ENCODE measurements at places on chromosomes 1 and 21.

- no peak for DNase-seq
Measured at GRCh38 chr1:4276238-4276637, 376.2 kb upstream of the C1orf174 start.

DNA sequence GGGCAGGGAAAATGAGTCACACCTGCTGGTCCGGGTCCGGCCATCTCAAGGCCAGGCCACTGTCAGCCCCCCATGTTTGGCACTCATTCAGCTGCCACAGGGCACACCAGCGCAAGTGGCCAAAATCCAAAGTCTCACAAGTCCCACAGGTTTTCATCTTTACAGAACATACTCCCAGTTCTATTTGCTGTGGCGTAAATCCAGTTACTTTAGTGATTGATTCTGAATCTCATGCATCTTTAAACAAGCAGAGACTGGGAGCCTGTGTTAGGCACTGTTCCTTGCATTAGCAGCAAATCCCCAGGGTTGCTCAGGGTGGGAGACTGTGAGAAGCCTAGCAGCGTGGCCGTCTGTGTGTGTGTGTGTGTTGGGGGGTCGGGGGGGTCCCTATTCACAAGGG, 1.1 kb upstream of the SLC2A5 start:
- no peak for DNase-seq

GRCh38 chr1:109997867-109998229, 13.3 kb downstream of the AHCYL1 start:
- DNase-seq = no peak

- DNase-seq = no peak
Measured at GRCh38 chr21:43827015-43827611, 37.7 kb downstream of the RRP1 start.

GRCh38 chr1:197559655-197560054, 215.6 kb downstream of the DENND1B start:
- no peak for DNase-seq

GRCh38 chr1:230074270-230074669, 7.2 kb downstream of the GALNT2 start:
- no peak for DNase-seq

DNA sequence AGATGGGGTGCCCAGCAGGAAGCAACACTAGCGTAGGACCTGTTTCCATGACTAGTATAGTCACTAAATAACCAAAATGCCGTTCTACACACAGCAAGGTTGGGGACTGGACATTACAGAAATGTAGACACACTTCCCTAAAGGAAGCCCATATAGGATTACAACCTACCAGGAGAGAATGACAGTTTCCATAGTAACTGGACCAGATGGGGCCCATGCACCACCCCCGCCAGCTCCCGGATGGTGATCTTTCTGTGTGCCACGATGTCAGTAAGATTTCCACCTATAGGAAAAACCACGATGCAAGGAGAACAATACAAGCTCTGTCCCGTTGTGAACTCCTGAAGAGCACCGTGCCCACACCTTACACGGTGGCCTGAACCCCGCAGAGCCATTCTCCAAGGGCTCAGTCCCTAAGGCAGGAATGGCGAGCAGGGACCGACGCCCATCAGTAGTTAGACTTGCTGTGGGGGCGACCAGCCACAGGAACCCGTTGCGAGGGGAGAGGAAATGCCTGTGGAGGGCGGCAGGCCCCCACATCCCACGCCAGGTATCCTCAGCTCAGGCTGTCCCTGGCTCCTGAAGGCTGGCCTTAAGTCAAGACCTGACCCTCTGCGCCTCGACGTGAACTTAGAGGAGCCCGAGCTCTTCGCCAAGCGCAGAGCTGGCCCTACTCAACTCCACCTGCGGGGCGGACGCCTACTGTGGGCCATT, 13.6 kb upstream of the CEP85 start:
- no peak for DNase-seq

DNA sequence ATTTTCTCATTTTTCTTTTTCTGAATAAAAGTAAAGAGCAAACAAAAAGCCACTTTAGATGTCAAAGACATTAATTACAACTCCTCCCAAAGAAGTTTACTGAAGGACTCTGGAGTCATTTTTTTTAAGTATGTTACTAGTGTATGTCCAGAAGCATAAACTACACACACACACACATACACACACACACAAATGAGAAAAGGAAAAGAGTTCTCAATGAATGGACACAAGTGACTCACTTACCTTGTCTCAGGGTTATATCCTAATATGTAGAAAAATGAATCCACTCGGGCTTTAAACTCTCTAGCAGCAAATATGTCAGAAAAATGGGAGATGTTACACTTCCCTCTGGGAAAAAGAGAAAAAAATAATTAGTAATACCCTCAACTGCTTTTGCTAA, 223.1 kb downstream of the SLC45A1 start:
- peak; percentile 18 for DNase-seq

DNA sequence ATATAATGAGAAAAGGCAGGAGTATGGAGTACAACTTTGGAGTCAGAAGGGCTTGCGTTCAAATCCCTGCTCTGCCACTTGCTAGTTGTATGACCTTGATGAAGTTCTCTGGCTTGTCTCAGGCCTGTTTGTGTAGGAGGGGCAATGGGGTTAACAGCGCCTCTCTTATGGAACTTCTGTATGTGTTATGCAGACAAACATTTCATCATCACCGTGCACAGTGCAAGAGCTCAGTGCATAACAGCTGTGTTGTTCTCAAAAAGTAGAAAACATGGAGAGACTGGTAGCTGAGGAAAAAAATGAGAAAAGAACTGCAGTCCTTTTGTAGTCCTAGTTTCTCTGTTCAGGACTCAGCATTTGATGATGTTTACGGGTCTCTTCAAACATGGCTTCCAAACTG, 10.4 kb upstream of the ZNF648 start:
- no peak for DNase-seq

GRCh38 chr1:85102479-85102878, 54.2 kb upstream of the MCOLN3 start:
- DNase-seq = no peak

DNA sequence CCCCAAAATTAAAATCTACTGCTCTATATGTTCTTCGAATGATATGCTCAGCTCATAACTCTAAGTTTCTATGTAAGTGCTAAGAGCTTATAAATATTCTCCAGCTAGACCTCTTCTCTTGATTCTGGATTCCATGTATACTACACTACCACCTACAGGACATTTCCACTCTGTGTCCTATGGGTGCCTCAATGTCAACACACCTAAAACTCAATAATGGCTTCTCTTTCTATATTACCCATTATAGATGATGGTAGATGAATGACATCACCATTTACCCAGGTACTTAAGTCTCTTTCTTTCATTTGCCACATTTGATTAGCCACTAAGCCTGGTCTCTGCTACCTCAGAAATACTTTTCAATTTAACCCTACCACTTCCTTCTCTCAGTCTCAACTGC, 41.3 kb downstream of the TBX19 start:
- DNase-seq = no peak

- DNase-seq = no peak
Measured at GRCh38 chr1:150257624-150258585, at the start of gene CA14. Gene CA14 (plus strand): TSS chr1:150257774. CDS start chr1:150258129, 355 bp downstream.

- DNase-seq = peak; percentile 63
Measured at GRCh38 chr1:34162852-34163766, 1.9 kb downstream of the CSMD2 start.

Measured in epithelial cell of prostate (primary cell).